Inflammatory macrophage treated with lipopolysaccharide for 4 hours (primary cell): ENCODE measurements at places on chromosomes 3 and 15.

- DNase-seq, result no peak
Measured at GRCh38 chr3:141087778-141088130, 36.6 kb downstream of the SPSB4 start.

DNA sequence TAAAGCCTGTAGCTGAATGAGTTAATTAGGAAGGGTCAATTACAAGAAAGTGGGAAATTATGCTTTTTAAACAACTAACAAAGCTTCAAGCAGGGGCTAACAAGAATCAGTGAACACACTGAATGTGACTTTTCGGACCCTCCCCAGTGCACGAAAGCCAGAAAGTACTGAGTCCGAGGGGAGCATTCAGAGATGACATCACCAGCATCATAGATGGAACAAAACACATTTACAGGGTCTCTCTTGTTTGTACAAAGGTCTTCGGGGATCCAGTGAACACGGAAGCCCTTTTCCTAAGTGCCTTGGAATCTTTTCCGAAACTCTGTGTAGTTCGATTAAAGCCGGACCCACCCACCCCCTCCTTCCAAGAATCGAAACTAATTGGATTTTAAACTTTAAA, 829 bp downstream of the DCP1A start:
- peak; percentile 22 for DNase-seq

DNA sequence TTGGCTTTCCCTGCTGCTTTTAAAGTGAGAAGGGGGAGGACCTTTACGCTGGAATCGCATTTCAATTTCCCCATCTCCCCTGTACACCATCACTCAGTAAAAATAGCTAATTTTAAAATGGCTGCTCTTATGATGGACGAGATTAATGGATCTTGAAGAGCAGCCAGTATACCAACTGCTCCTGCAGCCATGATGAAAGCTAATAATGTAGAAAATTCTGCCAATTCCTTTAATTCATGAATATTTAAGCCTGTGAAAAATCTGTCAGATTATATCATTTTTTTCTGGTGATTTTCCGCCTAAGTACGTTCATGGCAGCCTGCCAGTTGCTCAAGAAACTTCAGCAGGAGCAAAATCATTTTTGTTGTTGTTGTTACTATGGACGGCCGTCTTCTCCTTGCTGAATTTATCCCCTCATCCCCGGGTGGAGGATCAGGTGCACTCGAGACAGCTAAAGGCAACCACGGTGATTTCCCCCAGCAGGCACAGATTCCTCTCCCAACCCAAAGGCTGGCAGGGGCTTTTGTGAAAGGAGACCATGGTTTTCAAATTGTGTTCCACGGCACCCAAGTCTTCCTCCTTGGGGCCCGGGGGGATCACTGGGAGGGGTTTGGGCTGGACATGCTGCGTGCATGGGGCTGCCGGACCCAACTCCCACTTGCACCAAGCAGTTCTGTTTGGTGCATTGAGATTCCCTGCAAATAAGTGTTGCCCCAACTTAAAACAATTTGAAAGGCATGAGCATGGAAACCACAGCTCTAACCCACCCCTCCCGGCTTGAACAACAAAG, 289.6 kb downstream of the UACA start:
- DNase-seq, result no peak

- no peak for DNase-seq
Measured at GRCh38 chr15:61169904-61170695, 59.0 kb downstream of the RORA start.

- DNase-seq, result no peak
Measured at GRCh38 chr3:124788254-124788745, 58.0 kb downstream of the UMPS start.

DNA sequence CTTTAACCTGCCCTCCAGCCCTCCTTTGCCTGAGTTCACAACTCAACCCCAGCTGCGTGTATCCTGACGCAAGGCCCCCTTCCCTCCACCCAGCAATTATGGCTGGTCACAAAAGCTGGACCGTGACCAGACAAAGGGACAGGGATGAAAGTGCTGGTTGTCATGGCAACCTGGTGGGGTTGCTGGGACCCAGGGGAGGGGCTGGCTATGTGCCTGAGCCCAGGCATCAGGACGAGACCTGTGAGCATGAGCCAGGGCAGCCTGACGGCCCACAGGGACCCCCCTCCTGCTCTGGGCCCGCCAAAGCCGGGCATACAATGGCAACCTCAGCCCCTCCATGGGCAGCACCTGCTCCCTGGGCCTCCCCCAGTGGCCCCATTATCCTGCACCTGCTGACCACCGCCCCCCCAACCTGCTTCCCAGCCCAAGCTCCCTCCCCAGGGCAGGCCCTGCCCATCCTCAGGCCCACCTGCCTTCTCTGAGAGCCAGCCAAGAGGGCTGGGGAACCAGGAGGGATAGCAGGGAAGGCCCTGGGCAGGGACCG, 4.5 kb upstream of the DNAH1 start:
- DNase-seq, result no peak

DNA sequence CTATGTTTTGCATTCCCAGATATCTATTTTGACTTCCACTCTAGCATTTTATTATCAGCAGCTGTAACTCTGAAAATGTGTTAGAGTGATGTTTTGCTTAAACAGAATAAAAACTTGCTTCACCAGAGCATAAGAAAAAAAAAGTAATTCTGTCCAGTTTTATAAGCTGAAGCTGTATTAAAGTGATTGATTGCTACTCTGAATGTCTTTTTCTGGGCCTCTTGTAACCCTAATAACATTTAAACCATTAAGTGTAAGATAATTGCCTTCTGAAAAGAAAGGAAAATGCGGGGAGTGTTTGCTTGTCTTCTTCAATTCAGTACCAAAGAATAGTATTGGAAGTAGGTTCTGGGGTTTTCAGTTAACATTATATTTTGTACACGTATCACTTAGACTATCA, 57.9 kb upstream of the UBE2E1 start:
- DNase-seq, result no peak

GRCh38 chr15:45259796-45260195, 7.8 kb downstream of the SLC28A2 start:
- DNase-seq, result no peak

- DNase-seq, result no peak
Measured at GRCh38 chr15:95468820-95469219, 861.7 kb upstream of the NR2F2 start.

- no peak for DNase-seq
Measured at GRCh38 chr3:114380233-114380651, 86.4 kb downstream of the TIGIT start.

DNA sequence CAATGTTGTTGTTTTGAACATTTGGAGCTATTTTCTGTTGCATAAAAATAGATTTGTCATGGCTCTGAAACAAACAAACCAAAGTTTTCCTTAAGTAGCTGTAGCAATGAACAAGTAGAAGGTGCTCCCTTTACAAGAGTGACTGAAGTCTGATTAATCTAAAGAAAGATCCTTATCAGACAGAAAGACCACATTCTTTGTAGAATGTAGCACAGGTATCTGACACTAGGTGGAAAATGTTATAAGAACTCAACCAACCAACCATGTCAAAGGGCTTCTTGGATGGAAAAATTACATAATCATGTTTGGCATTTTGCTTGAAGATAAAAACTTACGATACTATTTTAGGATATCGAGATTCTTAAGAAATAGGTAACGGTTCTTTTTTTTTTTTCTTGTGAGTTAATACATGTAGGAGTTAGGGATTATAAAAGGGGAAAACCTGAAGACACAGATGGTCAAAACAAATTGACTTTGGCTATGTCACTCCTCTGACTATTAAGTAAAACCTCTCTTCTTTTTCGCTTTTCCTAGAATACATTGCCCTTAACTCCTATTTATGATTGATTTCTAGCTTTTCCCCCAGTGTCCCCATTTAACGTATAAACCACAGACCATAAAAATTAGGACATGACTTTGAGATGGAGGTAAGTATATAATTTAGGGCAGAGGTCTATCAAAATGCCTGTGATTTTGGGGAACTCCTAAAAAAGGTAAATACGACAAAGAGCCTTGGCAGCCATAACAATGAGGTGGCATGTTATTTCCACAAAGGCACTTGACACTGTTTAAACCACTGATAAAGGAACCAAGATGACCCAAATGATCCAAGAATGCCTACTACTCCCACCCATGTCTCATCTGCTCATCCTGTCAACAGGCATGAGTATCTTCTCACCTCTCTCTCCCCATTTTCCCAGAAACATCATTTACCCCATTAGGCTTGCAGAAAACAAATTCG, 72.0 kb downstream of the CCR4 start:
- no peak for DNase-seq

DNA sequence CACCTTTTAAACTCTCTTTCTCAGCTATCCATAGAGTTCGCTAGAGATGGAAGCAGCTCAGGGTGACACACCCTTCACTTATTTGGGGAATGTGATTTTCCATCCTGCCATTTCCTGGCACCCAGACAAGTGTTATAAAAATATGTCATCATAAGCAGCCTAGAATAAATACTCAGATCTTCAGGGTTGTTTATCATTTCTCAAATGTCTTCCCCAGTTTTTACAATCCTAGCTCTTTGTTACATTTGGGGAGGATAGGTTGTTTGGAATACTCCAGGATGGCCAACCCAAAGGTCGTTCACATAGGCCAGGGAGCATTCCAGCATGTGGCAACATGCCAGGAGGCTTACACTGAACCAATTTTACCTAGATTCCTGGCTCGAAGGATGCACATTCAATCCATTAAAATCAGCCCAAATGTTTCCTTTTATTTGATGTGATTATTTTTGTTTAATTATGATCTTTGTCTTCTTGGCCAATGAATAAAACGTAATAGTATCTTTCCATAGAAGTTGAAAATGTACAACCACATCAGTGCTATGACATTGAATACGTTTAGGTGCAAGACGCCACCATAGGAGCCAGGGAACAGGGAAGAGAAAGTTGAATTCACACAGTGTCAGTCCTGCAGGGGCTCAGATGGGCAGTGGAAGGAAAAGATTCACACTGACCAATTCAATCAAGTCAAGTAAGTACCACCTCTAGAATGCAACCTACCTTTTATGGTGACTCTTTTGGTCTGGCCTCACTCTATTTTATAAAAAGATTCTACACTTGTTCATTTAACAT, 537.7 kb upstream of the MDFIC2 start:
- no peak for DNase-seq

GRCh38 chr15:59251001-59251845, 44.6 kb downstream of the LDHAL6B start:
- peak; percentile 77 for DNase-seq

GRCh38 chr3:167162083-167162482, 218.0 kb downstream of the ZBBX start:
- DNase-seq, result peak; percentile 80

- no peak for DNase-seq
Measured at GRCh38 chr3:129000742-129001100, 383 bp upstream of the EFCC1 start.

DNA sequence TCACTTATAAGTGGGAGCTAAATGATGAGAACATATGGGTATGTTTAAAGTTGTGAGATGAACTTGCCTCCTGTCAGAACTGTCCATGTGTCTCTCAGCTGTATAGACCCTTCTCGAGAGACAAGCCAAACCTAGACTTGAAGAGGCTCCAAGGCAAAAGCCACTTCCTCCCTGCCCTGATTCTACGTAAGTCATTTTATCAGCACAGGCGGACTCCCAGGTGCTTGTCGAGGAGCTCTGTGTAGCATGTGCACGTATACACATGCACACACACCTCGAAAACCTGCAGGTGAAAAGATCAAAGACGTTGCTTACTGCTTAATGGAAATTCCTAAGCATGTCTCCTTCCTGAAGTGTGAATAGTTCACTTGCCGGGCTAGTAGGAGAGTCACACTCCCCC, 5.6 kb upstream of the CLEC3B start:
- DNase-seq, result no peak

DNA sequence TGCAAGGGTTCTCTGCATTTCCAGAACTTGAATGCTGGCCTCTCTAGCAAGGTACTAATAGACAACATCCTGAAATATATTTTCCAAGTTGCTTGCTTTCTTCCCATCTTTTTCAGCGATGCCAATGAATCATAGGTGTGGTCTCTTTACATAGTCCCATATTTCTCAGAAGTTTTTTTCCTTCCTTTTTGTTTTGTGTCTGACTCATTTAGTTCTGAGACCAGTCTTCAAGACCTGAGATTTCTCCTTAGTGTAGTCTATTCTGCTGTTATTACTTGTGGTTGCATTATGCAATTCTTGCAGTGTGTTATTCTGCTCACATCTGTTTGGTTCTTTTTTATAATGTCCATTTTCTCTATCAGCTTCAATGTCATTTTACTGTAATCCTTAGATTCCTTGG, 1265.0 kb upstream of the ALCAM start:
- DNase-seq, result no peak

GRCh38 chr3:53843195-53844177, 2.7 kb downstream of the CHDH start:
- DNase-seq, result no peak

DNA sequence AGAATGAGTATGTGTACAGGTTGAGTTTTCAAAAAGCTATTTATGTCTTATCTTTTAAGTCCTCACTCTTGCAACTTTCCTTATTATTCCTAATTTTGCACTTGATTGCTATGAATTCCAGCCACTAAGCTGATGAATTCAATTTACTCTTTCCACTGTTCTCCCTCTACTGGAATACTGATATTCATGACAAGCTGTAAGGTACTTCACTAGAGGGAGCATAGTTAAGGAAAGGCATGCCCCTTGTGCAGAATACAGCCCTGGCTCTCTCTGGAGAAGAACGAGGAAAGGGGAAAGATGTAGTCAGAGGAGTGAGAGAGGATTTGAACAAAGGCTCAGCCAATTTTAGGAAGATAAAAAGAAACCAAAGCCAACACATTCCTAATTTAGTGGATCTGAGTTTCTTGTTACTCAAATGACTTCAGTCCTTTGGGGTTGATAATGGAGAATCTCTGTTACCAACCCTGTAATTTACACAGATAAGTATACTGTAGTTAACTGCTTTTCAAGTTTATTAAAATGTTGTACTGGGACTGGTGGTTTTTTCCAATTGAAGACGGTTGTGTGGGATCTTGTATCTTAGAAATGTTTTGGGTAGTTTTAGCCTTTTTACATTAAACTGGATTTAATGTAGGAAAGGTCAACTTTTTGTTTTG, 4.0 kb downstream of the SCAANT1 start:
- DNase-seq, result no peak

DNA sequence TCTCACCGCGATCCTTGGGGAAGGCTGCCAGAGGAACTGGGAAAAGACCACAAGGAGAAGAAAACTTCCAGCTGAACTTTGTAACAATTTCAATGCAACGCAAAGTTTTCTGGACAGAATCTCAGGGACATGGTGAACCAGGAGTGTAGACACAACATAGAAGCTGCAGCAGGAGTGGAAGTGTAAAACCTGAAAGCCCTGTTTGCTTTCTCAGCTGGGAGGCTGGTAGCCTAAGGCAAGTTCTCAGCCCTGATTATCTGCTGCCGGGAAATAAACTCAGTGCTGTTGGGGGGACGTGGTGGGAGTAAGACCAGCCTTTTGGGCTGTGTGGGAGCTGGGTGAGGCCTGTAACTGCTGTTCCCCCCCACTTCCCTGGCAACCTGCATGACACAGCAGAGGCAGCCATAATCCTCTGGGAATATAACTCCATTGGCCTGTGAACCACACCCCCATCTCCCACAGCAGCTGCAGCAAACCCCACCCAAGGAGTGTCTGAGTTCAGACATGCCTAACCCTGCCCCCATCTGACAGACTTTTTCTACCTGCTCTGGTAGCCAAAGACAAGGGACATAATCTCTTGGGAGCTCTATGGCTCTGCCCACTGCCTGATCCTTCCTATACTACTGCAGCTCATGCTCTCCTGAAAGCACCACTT, 106.7 kb downstream of the ZNF621 start:
- DNase-seq, result no peak
